ENCODE measurements at places on chromosomes 2 and 18. TPM values are rescaled to one million over a fixed set of nuclear protein-coding genes. Genes with fewer than 3 reads are reported as not detected.

Gene ZNF512
- polyA plus RNA-seq = 13.0 TPM

Gene ACMSD
- 0.60 TPM for polyA plus RNA-seq

Gene STAM2
- polyA plus RNA-seq = 6.5 TPM

Gene MTCL1
- polyA plus RNA-seq = 2.3 TPM

Gene IL36RN
- not detected for polyA plus RNA-seq

Gene RAB31
- 46.6 TPM for polyA plus RNA-seq

All from adrenal gland (tissue), 19 donors.